NCI-H187 (cell line): ENCODE measurements at places on chromosomes 2 and 18.

DNA sequence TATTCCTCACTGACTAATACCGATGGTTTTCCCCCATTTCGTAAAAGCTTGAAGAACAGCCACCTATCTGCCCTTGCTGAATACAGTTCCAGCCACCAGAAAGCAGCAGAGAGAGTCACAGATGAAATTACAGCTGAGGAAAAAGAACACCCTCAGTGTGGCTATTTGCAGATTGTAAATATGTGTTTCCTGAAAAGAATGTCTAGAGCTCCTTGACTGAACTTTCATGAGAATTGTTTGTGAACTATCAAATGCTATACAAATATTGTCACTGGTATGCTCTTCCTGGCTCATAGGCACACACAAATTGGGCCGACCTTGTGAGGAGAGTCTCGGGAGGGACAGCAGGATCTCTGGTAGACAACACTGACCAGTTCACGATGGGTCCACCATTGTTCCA lies 58.1 kb upstream of the TTC39C start:
- no peak for DNase-seq

DNA sequence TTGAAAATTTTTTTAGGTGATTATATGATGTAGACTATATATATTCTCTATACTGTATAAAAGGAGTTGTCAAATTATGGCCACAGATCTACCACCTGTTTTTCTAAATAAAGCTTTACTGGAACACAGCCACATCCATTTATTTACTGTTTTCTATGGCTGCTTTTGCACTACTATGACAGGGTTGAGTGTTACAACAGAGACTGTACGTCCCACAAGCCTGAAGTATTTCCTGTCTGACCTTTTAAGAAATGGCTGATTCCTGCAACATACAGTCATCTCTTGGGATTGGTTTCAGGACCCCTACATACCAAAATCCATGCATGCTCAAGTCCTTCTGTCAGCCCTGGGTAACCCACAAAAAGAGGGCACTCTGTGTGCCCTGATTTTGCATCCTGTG lies 508.3 kb downstream of the TSN start:
- DNase-seq: no peak

DNA sequence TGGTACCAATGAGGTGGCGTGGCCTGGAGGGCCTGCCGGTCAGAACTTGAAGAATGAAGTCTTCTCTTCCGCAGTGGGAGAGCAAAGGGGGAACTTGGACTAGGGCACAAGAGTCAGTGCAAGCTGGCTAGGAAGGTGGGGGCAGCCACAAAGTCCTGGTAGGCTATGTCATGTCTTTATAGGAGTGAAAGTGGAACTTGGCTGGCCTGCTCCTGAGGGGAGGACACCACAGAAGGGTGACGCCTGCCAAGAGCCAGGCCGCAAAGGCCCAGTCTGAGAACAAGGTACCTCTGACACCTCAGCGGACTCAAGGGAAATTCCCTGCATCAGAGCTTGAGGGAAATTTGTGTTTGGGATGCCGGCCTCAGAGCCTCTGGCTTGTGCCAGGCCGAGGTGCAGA lies 32.2 kb upstream of the MAP3K20 start:
- DNase-seq: no peak

DNA sequence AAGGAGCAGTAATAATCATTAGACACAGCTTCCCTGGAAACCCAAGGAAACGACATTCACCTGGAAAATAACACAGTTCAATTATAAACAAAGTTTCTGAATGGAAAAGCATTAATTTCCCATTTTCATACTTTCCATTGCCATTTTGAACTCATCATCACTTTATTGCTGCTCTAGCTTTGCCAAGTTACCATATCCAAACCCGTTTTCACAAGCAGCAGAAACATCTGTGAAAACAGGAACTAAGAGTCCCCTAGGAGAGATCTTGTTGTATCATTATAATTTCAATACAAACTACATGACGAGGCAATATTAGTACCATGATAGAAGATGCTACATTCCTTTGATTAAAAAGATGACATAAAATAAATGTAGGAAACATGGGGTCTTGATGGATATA lies 597.0 kb upstream of the NRXN1 start:
- no peak for DNase-seq

GRCh38 chr2:115165529-115166109 lies 723.2 kb downstream of the DPP10 start:
- no peak for DNase-seq

- no peak for DNase-seq
Measured at GRCh38 chr2:14072338-14072737, 560.2 kb upstream of the LRATD1 start.

GRCh38 chr2:88739985-88740600 lies 48.6 kb downstream of the RPIA start:
- peak; percentile 6 for DNase-seq

DNA sequence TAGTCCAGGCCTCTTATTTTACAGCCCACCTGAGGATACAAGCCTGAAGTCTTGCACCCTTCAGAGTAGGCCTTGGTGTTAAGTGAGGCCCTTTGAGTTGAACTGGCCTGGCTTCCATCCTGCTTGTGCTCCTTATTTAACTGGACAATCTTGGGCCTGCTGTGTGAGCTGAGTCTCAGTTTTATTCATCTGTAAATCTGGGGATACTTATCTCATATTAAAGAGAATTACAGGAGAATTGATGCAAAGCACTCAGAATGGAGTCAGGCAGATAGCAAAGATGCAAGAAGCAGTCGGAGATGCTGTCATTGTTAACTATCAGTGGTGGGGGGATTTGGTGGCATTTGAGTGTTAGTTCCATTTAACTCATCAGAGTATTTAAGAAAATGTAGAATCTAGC lies 36.8 kb downstream of the MFSD6 start:
- DNase-seq: no peak

DNA sequence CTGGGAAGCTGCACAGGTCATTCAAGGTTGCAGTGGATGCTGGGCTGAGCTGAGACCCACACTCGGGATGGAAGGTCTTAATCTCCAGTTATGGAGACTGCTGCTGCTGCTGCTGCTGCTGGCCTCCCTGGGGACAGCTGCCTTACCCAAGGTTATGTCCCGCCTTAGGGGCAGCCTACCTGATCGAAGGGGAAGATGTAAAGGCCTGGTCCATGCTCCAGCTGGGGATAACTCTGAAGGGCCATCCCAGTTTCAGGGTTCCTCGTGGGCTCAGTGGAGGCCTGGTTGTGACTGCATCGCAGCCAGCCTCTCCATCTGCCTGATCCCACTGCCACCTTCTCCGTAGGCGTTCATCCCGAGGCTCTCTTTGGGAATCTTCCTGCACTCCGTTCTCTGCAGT lies 33.0 kb downstream of the RHOB start:
- DNase-seq: no peak

- no peak for DNase-seq
Measured at GRCh38 chr2:144572977-144573376, 53.1 kb upstream of the ZEB2 start.

- DNase-seq: no peak
Measured at GRCh38 chr2:101401906-101402305, 14.6 kb upstream of the CREG2 start.

DNA sequence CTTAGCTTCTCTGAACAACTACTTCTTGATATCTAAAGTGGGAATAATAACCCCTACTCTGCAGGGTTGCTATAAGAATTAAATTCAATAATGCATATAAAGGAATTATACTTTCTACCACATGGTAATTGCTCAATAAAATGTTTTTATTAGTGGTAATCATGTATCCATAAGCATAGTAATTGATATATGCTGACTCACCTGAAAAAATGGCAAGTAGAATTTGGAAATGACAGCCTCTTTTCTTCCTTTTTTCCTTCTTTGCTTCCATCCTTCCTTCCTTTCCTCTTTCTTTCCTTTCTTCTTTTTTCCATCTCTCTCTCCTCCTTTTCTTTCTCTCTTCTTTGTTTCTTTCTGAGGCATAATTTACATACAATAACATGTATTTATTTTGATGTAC lies 65.3 kb downstream of the DPP10 start:
- no peak for DNase-seq

- no peak for DNase-seq
Measured at GRCh38 chr2:46748735-46749531, 166.7 kb downstream of the MCFD2 start.

DNA sequence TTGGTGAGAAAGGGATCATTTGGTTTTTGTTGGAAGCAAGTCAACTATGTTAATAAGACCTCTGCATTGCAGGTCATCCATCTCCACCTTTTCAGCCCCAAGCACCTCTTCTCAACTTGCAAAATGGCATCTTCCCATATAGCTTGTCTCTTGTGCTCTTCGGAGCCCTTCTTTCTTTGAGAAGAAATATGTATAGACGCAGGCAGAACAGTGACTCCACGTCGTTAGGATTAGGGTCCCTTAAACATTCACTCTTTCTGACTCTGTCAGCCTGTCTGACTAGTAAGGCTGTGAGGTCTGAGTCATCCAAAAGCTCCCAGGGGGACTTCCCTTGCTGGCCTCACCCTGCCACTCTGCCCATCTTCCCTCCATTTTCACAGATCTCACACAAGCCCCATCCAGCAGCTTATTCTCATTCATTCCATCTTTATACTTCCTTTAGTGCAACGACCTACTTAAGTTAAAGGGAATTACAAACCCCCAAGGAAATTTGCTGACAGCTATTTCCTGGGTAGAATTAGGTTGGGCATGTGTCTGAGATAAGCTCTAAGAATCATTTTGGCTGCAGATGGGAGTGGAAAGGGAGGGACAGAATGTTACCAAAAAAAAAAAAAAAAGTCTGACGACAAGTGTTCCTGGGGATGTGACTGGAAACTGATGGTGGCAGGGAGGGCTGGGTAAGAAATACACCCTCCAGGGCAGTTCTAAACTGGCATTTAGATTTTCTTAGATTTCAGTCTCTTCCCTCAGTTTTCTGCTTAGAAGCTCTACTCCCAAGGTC lies 37.7 kb upstream of the MEX3C start:
- no peak for DNase-seq

GRCh38 chr2:191622374-191623320 lies 55.3 kb upstream of the NABP1 start:
- no peak for DNase-seq

- DNase-seq: no peak
Measured at GRCh38 chr2:3201281-3201680, 176.3 kb downstream of the EIPR1 start.

GRCh38 chr2:104164721-104165252 lies 689.1 kb upstream of the POU3F3 start:
- no peak for DNase-seq

- DNase-seq: no peak
Measured at GRCh38 chr2:185044323-185044874, 446.1 kb downstream of the ZNF804A start.

- DNase-seq: no peak
Measured at GRCh38 chr2:46161315-46161714, 135.9 kb upstream of the EPAS1 start.

- DNase-seq: no peak
Measured at GRCh38 chr2:241188361-241189092, at the start of gene ANO7. TSS of gene ANO7 (plus strand) at chr2:241188677. CDS start at chr2:241190064, 1,387 bp downstream.

GRCh38 chr18:49563130-49563540 lies 1.3 kb downstream of the LIPG start:
- no peak for DNase-seq

GRCh38 chr2:44851518-44851917 lies 90.0 kb upstream of the SIX3 start:
- DNase-seq: no peak

- no peak for DNase-seq
Measured at GRCh38 chr18:435940-436339, 64.6 kb downstream of the COLEC12 start.

DNA sequence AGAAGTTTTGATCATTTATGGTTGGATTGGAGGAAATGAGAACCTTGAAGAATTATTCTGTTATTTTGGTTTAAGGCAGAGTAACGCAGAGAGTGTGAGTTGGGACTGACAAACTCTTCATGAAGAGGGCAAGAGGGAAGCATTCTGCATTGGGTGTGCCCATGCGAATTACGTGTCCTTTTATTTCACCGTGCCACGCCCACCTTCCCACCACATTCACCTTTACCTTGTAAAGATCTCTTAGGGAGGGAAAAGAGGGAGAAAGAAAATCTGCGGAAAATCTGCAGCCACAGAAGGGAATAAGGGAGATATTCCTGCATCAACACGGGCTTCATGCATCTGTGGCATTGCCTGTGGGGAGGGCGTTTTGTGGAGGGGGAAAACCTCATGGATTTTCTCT lies 31.8 kb downstream of the SLC9A4 start:
- DNase-seq: no peak

GRCh38 chr18:59029663-59030429 lies 109.8 kb upstream of the SEC11C start:
- DNase-seq: no peak

DNA sequence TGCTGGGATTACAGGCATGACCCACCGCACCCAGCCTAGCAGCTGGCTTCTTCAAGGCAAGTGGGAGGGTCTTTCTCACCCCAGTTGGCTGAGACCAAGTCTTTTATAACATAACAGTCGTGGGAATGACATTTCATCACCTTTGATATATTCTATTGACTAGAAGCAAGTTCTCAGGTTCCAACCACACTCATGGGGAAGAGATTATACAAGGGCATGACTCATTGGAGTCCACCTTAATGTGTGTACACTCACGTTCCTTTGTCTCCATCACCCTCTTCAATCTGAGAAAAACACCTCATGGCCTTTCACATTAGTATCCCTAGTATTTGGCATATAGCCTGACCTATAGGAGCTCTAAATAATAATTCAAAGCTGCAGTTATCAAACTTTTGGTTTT lies 2.8 kb upstream of the BBS5 start:
- no peak for DNase-seq

DNA sequence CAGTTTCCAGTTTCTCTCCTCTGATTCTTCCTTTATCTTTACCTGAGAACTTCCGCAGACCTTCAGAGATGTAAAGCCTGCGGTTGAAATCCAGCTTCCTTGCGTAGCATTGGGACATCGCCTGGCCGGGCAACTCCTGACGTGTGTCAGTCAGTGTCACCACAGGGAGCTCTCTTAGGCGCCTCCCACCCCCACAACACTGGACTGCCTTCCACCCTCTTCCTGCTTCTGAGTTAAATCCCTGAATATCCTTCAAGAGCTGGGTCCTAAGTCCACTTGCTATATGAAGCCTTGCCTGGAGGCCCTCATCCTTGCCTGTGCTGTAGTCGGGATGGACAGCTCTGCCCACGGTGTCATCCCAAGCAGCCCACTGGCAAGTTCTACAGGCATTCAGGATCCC lies 179.4 kb downstream of the SEPTIN10 start:
- DNase-seq: no peak

DNA sequence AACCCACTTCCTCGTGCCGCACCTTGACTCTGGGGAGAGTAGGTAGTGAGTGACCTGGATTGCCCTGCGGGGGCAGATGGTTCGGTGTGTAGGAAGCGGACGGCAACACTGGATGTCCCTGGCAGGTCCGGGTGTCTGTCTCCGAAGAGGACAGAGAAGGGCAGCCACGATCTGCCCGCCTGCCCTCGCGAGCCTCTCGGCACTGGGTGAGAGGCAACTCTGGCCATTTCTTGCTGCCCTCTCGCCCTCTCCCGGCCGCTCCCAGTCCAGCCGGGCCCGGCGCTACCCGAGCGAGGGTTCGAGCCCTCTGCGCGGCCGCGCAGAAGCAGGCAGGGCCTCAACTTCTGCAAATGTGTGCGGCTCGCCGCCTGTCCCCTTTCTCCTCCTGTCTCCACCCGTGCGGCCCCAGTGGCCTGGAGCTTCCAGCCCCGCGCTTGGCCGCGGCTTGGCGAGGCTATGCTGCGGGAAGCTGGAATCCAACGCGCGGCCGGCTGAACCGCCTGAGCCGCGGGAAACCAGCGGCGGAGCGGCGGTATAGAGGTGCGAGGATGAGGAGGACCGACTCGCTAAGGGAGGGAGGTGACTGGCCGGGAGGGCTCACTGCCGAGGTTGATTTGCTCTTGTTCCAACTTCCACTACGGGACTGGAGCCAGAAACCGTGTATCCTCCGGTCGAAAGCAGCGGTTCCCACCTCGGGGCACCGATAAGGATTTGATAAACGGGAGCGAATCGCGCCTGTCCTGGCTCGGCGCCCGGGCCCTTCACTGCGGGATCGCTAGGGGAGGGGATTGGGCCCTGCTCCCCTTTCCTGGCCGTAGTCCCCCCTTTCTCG lies 1.5 kb downstream of the EPAS1 start:
- no peak for DNase-seq
